T-helper 9 cell (primary cell): ENCODE measurements at places on chromosomes 3 and 15.

- peak; percentile 74 for DNase-seq
These were observed 3.9 kb downstream of the CRYGS start for GRCh38 chr3:186540221-186540834.

- no peak for DNase-seq
These were observed 47.1 kb upstream of the BNIP2 start for GRCh38 chr15:59736181-59736580.

DNA sequence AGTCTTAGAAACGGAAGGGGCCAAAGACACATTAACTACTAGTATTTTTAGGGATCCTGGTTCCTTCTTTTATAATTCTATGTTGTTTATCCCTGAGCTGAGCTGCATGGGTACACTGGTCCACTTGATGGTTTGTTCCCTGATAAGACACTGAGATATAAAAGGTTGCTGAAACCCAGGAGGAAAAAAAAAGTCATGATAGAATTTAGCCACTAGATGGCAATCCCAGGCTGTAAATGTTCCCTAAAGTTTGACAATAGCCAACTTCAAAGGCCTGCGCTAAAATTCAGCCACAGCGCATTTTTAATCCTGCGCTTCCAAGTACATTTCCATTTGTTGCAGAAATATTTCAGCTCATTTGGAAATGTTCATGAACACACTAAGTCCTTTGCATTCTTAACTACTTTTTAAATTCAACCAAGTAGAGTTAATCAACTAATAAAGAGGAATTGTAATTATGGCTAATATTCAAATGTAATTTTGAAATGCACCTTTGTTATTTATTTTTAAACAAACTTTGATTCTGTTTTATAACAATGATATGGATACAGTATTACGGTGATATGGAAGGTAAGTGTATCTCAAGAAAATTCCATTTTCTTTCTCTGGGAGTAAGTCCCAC, 249.3 kb upstream of the FEZF2 start:
- no peak for DNase-seq

- no peak for DNase-seq
These were observed 614.8 kb upstream of the ZNF717 start for GRCh38 chr3:76400141-76400540.

DNA sequence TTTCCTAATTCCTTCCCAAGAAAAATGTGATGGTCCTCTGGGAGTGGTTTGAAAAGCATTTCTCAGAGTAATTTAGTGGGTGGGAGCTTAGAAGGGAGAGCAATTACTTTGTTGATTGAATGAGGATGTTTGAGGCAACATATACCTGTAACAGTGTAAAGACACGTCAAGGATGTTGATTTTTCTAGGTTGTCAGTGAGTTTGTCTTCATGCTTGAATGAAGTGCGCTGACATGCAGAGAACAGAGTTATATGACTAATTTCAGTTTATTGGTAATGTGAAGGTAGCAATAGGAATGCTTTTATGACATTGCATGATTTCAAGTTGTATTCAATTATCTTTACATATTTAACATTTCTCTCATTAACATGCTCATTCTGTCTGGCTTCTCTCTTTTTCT, 286.9 kb downstream of the NFKBIZ start:
- no peak for DNase-seq

- DNase-seq: no peak
These were observed 13.0 kb downstream of the ZFAND6 start for GRCh38 chr15:80072285-80072994.

DNA sequence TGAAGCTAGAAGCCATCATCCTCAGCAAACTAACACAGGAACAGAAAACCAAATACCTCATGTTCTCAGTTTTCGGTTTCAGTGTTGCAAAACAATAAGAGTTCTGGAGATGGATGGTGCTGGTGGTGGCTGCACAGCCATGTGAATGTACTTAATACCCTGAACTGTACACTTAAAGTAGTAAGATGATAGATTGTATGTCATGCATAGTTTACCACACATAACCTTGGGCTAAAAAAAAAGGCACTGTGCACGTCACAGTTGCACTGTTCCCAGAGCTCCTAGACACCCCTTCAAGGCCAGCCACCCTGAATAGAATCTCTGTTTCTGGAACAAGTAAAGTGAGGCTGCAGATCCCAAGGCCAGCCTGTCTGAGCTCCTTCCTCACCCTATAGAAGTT, 243.3 kb upstream of the IGF1R start:
- DNase-seq: no peak

GRCh38 chr3:40387001-40387894, at the start of gene ENTPD3:
TSS of gene ENTPD3 (plus strand) at chr3:40387184. CDS start at chr3:40388058, 874 bp downstream.
- DNase-seq: peak; percentile 10

GRCh38 chr3:13584901-13585300, 36.0 kb downstream of the FBLN2 start:
- no peak for DNase-seq

DNA sequence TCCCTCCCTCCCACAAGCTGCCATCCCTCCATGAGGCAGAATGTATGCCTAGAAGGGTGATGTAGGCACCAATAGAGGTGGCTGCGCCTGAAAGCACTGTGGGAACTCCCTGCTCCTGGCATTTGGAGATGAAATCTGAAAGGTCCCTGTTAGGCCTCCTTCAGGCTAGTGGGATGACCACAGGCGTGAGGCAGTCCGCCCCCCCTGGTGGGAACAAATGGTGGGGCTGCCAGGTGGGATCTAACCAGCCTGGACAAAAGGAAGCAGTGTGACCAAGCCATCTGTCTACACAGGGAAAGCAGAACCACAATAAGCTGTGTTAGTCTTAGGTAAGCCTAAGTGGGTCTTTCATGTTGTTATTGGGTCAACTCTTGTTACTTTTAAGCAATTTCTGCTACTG, 25.3 kb downstream of the IL5RA start:
- no peak for DNase-seq

- peak; percentile 60 for DNase-seq
These were observed 43.9 kb downstream of the THBS1 start for GRCh38 chr15:39624806-39625205.

DNA sequence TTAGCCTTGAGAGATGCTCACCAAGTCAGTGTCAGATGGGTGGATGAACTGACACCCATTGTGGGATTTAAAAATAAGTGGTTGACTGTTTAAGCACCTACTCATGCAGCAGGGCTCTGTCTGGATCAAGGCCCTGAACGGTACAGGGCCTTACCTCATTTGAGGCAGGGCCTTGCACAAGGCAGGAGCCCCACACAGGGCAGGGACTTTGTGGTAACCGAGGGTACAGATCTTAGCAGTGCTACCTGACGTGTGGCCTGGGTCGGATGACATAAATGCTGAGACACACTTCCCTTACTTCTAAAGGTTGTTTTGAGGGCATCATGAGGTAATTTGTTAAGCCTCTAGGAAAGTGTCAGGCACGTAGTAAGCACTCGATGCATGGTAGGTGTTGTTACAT, 59.5 kb upstream of the PLXNA1 start:
- no peak for DNase-seq

DNA sequence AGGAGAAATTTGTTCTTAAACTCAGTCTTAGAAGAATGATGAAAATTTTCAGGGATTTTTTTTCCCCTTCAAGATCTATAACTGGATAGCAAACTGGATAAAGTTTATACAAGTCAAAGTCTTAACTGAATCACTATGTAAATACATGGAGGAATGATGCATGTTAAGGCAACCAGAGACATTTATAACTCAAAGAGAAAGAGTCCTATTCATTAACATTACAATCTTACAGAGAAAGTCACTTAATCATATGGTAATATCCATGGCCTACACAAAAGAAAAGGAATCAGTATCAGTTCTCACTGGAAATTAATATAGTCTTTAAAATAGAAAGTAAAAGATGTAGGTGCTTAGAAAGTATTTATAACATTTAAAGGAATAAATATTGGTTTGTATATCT, 869.1 kb downstream of the TBL1XR1 start:
- no peak for DNase-seq

- DNase-seq: no peak
These were observed 6.6 kb downstream of the MEIS2 start for GRCh38 chr15:37093480-37094332.

DNA sequence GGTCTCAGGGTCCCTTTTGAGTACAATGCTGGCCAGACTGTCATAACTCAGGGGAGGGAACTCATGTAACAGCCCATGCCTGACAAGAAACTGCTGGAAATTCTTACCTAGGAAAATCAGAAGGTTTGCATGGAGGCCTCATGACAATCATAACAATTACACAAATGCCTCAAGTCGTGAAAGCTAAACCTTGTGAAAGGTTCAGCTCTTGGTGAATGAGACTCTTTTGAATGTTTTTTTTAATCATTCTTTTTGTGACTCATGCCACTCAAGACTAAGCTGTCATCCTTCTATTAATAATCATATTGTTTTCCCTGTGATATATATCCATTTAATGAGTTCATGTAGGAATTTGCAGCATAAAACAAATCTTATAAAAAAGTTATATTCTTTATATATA, 61.4 kb upstream of the LEKR1 start:
- no peak for DNase-seq

DNA sequence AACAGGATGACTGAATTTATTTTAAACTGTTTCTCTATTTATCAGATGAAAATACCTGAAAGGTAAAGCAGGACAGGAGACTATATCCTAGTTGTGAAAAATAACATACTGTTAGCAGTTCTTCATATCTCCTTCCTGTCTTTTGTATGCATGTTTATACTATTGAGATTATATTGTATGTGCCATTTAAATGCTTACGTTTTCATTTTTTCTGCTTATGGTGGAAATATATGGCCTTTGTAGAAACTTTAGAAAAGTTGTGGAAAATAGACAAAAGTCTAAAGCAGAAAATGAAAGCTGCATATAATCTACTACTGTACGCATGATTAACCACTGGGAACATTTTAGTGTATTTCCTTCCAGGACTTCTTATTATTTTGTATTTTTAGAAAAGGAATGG, 2.1 kb upstream of the PPM1L start:
- no peak for DNase-seq

DNA sequence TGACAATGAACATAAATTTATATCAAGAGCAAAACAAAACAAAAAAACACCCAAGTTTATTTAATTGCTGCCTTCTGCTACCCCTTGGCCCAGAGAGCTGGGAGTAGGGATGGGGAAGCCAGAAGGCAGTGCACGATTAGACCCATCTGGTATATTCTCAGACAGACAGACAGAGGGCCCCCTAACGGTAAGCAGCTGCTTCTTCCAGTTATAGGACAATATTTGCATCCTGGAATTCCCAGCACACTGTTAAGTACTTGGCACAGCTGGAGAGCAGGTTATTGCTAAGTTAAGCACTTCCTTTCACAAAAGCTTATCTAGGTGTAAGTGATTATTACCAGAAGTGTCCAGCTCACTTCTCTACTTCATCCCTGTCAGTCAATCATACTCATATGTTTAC, 39.3 kb downstream of the C2CD4B start:
- DNase-seq: no peak

DNA sequence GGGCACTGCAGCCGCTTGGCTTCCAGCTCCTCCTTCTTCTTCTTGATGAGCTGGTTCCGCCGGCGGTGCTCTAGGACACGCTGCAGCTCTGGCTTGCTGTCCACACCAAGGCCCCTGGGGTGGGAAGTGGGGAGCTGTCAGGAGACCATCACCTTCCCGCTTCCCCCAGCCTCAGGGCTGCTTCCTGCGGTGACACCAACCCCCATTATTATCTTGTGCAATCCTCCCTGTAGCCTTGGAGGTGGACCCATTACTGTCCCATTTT, 10.0 kb downstream of the FAM107A start:
- DNase-seq: no peak

GRCh38 chr3:157516928-157517327, 13.7 kb upstream of the VEPH1 start:
- no peak for DNase-seq

GRCh38 chr3:133119176-133119575, 81.0 kb downstream of the TMEM108 start:
- DNase-seq: no peak

GRCh38 chr3:171356251-171356650, 104.0 kb downstream of the TNIK start:
- DNase-seq: no peak

DNA sequence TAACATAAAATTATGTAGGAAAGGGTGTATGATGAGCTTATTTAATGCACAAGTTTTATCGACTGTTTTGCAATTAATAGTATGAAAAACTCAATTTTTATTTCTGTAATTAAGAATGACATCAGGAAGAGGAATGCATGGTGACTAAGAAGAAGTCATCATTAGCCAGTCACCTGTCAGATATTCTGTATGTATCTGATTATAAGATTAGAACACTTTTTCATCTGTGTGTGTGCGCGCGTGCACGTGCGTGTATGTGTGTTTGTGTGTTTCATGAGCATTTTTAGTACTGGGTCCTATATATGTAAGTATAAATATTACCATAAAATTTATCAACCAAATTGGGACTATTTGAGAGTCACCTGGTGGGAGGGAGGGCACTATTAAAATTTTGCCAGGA, 5.0 kb upstream of the ABHD2 start:
- no peak for DNase-seq

DNA sequence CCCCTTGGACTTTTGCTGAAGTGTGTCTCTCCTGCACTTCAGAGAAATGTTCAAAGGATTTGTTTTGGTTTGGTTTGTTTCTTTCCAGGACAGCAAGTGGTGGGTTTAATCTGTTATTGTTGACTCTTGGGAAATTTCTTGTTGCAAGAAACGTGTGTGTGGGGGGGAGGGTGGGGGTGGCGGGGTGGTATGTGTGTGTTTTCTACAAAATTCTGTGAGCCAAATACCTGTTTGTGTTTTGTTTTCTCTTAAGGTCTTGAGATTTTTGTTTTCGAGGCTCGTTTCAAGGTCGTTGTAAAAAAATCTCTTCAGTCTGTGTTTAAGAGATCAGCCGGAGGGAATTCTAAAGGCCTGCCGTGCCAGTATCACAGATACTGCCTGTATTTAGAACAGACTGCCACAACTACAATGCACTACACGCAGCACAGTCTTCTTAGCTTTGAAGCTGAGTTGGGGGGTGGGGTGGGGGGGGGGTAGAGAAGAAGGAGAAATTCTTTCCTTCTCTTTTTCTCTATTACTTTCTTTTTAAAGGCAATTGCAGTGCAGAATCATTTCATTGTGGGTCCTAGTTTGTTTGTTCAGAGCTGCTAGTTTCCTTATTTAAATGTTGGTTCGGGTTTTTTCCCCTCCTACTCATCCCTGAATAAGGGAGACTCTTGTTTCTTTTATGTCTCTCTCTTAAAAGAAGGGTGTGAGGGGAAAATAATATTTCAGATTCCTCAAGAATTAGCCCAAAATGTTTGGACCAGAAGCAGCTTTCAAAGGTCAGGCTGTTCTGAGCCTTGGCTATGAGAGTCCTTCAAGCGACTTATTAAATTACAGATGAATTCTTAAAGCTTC, 1.4 kb upstream of the BCL6 start:
- no peak for DNase-seq

- DNase-seq: no peak
These were observed 27.4 kb downstream of the MIX23 start for GRCh38 chr3:122355612-122356011.
